IMR-90 (cell line): ENCODE measurements at places on chromosomes 2 and 18. TPM values are rescaled to one million over a fixed set of nuclear protein-coding genes. Genes with fewer than 3 reads are reported as not detected.

DNA sequence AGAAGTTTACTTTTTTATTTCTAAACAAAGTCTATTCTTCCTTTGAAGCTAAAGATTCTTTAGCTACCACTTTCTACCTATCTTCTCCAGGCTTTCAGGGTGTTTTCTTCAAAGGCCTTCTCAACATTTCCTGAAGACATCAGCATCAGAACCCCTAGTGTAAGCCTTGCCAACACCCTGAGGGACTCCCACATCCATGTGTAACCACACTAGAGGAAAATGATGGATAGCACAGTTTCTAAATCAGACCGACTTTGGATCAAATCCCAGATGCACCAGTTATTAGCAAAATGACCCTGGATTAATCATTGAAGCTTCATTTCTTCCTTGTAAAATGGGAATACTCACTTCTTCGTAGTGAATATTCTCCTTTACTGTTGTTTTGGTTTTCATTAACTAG, 4.7 kb upstream of the TTN start:
- no peak for DNase-seq

Gene FEV
- total RNA-seq: not detected in 2 replicates

Gene ANKRD62
- total RNA-seq: not detected in 2 replicates

DNA sequence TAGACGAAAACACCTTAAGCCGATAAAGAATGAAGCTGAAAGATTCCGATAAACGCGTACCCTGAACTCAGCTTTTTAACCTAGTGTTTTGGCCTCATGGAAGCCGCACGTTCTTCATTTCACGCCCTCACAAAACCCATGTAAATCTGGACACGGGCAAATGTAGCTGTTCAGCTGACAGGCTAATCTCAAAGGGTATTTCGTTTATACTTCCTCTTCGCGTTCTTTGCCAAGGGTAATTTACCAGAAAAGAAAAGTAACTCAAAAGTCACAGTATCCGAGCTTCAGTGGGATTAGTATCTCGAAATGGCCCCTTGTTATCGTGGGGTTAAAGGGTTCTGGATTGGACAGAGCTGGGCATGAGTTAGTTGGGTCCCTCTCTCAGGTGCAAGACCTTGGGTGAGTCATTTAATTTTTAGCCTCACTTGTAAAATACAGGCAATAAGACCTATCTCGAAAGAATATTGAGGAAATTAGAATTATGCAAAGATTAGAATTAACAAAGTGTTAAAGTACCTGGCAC, 22.0 kb upstream of the STPG4 start:
- no peak for DNase-seq

Gene ABCG5
- total RNA-seq: not detected in 2 replicates

DNA sequence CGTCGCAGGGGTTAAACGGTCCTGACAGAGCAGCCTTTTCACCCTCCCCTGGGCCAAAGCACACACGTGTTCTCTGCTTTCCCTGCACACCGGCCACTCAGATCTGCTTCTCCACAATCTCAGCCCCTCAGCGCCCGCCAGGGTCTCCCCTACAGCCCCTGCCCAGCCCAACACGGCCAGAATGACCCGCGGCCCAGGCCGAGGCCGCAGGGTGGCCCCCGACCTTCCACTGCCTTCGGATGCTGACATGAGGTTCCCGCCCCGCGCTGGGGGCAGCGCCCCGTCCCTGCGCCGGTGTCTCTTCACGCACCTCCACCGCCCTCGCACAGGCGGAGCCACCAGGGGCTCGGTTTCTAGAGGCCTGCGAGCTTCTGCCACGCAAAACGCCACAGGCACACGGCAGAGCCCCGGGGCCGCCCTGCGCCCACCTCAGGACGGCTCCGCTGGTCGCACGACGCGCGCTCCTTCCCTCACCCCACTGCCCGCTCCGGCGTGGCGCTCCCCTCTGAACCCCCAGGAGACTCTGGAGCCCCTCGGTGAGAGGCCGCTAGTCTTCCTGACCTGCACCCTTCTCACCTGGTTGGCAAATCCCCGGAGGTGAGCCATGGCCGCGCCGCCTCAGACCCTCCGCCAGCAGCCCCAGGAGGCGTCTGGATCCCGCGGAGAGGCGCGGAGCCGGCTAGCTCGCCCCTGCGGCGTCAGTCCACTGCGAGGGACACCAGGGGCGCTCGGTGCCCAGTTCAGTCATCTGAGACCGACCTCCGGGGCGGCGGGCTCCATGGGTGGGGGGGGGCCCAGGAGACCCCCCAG, 749 bp downstream of the STK25 start:
- DNase-seq: peak; percentile 33

GRCh38 chr2:218829868-218830451, 1.6 kb downstream of the PRKAG3 start:
- DNase-seq: no peak

Gene CLEC4F
- not detected in 2 replicates for total RNA-seq

DNA sequence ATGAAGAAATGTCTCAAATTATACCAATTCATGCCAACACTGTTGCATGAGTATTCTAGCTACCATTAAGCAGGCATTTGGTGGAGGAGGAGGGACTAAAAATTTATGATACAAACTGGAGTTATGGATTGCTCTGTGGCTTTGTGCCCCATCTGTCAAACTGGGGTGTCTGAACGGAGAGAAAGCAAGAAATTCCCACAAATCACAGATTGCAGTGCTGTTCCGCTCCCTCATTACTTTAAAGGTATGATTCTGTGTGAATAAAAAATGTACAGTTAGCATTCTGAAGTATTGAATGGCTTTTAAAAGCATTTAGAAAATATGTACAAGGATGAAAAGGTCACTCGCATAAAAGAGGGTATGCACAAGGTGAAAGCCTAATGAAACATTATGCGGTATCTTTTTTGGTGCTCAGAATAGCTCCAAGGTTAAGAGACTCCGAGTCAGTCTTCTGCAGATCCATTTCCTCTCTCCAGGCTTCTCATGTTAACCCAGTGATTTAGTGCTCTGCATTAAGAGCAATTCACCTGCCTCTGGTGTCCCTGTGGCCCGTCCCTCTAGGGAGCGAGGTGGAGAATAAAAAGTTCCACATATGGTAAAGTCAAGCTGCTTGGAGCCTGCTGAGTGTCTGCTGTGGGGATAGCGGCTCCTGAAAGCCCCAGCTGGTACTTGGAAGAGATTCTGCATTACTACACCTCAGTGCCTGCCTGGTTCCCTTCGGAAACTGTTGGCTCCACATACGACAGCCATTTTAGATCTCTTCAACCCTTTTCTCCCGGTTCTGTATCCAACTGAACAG, 184.2 kb downstream of the ZNF521 start:
- DNase-seq: no peak

GRCh38 chr2:119126650-119127049, 31.9 kb downstream of the C1QL2 start:
- no peak for DNase-seq

Gene TMEM17
- total RNA-seq: 1.3 and 2.2 TPM in 2 replicates

Gene SP140
- 1.1 and 1.4 TPM in 2 replicates for total RNA-seq

Gene SAG
- not detected in 2 replicates for total RNA-seq

Gene ZSWIM2
- total RNA-seq: 0.28 TPM in 1 of 2 replicates, not detected in the other

Gene IL1A
- 0.83 and 1.1 TPM in 2 replicates for total RNA-seq

GRCh38 chr2:60861736-60862135, 19.6 kb upstream of the REL start:
- DNase-seq: no peak

- DNase-seq: no peak
Measured at GRCh38 chr2:136932700-136933099, 167.4 kb downstream of the THSD7B start.

- DNase-seq: no peak
Measured at GRCh38 chr2:7480431-7480830, 563.2 kb downstream of the RNF144A start.

Gene POLE4
- total RNA-seq: 9.0 and 16.7 TPM in 2 replicates

DNA sequence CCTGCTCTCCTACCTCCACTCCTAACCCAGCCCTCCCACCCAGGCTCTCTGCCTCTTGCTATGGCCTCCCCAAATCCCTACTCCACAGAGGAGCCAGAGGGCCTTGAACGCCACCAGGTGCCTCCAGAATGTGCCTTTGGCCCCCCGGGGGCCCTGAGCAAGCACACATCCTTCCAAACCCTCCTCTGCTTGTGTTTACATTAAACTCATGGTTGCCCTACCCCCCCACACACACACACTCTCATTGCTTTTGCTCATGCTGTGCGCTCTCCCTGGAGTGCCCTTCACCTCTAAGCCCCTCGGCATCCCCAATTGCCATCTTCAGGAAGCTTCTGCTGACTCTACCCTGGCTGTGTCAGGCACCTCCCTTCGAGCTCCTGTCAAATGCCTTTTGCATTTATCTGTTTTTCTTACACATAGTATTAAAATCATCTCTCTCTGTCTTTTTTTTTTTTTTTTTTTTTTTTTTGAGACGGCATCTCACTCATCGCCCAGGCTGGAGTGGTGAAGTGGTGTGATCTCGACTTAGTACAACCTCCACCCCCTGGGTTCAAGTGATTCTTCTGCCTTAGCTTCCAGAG, 16.3 kb upstream of the TET3 start:
- DNase-seq: no peak

- peak; percentile 87 for DNase-seq
Measured at GRCh38 chr2:149741646-149742045, 154.1 kb upstream of the MMADHC start.

GRCh38 chr2:109260886-109261700, 132.1 kb downstream of the SH3RF3 start:
- DNase-seq: peak; percentile 34

Gene NXPH2
- total RNA-seq: not detected in 2 replicates

Gene CCBE1
- total RNA-seq: 93.9 and 148 TPM in 2 replicates

Gene CDKL4
- 0.28 TPM in 1 of 2 replicates, not detected in the other for total RNA-seq

GRCh38 chr2:172643142-172643541, 87.3 kb downstream of the PDK1 start:
- peak; percentile 93 for DNase-seq

GRCh38 chr2:227402321-227402720, 14.6 kb upstream of the SCYGR1 start:
- no peak for DNase-seq

DNA sequence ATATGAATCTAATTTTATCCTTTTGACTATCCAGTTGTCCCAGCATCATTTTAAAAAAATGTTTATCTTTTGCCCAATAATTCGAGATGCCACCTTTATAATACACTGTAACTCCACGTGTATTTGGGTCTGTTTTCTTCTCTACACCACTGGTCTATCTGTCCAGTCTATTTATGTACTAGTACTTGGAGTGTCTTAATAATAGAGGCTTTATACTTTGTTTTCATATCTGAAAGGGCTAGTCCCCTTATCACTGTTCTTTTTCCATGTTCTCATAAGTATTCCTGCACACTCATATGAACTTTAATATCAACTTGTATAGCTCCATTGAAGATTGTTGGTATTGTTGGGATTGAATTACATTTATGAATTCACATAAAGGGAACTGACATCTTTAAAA, 101.1 kb upstream of the RMP24 start:
- DNase-seq: no peak

GRCh38 chr2:178716394-178716793, 90.8 kb downstream of the TTN start:
- DNase-seq: no peak
